ENCODE measurements at places on chromosomes 12 and 14.
A peak's percentile ranks its signal among the peaks of the same experiment; 100 is the strongest.

DNA sequence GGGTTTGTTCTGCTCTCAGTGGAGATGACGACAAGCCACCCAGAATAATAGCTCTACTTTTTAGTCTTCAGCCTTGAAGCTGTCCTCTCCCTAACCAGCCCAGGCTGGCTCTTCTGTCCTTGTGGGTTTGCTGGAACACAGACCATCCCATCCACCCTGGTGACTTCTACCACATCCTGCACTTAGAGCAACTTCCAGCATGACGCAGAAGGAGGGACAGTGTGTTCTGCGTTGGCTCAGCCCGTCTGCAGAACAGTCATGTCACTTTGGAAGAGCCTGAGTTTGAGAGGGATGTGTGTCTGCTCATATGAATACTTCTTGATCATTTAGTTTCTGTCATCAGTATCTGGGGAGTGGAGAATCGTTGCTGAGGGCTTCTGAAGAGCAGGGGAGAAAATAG is 198.0 kb downstream of the CACNA1C start:
- DNase-seq = no peak

DNA sequence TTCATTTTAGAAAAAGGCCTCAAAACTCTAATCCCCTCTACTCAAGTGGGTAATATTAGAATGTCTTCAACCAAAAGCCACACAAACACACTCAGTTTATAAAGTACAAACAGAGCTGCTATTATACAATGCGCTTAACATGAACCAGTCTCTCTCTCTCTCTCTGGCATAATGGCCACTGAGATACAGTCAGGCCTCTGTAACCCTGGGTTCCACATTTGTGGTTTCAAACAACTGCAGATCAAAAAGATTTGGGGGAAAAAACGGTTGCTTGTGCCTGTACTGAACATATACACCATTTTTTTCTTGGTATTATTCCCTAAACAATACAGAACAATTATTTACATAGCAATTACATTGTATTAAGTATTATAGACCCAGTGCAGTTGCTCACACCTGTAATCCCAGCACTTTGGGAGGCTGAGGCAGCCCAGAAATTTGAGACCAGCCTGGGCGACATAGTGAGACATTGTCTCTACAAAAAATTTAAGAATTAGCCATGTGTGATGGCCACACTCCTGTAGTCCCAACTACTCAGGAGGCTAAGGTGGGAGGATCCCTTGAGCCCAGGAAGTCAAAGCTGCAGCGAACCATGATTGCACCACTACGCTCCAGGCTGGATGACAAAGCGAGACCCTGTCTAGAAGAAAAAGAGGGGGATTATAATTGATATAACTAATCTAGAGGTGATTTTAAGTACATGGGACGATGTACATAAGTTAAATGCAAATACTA is 5.6 kb downstream of the SLC11A2 start:
- no peak for DNase-seq

DNA sequence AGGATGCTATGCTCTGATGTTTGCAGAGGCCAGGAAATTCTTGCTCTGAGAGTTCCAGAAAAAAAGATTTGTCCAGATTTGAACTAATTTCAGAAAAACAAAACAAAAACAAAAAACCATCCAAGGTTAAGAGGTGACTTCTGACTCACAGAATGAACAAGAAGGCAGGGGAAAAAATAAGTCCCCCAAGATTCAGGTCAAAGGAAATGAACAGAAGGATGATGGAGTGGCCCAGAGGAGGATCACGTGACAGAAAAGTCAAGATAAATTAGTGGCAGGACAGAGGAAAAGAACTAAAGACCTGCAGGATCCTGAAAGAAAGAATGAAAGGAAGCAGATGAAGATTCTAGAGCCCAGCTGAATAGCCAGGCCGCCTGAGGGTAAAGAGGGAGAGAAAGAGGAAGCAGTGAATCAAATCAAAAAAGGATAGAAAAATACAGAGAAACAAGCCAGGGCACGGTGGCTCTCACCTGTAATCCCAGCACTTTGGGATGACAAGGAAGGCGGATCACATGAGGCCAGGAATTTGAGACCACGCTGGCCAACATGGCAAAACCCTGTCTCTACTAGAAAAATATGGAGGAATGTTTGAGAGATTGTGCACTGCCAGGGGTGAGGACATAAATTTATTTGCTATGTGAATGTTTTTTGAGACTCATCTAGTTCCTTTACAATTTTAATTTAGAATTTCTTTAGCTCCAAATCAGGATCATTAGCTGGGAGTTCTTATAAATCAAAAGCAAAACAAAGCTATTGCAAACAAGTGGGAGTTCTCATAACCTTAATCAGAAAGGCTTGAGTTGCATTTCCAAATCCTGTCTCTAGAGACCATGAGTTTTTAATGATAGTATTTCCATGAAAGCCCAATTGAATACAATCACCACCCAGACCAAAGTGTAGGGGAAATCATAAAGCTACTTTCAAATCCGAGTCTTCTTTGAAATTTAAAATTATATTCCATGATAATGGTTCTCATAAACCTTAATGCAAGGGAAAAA is 217.1 kb upstream of the PLEKHG7 start:
- DNase-seq = no peak

DNA sequence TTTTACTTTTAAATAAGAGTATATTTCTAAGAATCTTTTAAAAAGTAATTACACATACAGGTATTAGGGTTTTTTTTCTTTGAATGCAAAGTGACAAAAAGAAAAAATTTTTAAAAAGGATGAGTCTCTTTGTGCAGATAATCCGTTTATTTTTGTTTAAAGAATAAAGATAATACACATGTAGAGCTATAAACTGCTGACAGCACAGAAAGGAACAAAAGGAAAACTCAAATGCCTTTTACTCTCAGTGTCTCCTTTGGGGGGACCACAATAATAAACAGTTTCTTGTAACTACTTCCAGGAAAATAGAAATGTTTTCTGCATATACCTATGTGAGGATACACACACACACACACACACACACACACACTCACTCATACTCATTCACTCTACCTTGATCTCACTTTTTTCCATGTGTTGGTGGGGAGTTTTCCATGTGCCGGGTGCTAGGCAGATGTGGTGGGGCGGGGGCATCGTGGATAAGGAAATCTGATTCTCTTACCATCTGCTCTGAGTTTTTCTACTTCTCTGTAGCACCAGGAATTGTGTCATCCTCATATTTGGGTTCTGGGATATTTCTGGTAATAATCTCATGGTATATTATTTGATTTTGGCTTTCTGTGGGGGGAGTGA is 58.1 kb downstream of the KCTD10 start:
- DNase-seq = no peak

DNA sequence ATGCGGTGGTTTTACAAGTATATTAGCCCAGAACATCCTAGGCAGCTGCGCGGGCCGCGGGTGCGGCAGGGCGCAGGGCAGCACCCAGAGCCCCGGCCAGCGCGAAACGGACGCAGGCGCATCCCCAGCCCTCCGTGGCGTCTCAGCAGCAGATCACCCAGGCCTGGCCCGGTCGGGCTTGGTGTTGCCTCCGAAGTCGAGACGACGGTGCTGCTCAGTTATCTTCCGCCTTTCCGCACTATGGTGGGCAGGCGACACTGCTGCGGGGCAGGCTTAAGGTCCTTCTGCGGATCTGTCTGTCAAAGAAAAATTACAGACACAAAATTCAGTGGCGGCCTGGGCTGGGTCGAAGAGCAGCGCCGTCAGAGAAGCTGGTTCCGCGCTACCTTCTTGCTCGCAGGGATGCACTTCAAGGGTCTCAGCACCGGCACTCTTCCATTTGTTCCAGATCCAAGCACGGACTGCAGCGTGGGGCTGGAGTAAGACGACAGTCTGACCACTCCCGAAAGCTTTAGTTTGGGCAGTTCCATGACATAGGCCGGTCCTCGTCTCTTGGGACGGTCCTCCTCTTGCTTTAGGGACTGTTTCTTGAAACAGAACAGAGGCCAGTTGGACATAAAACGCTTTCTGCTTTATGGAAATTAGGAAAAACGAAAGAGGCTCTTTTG is 75.8 kb downstream of the MOK start:
- DNase-seq = no peak

DNA sequence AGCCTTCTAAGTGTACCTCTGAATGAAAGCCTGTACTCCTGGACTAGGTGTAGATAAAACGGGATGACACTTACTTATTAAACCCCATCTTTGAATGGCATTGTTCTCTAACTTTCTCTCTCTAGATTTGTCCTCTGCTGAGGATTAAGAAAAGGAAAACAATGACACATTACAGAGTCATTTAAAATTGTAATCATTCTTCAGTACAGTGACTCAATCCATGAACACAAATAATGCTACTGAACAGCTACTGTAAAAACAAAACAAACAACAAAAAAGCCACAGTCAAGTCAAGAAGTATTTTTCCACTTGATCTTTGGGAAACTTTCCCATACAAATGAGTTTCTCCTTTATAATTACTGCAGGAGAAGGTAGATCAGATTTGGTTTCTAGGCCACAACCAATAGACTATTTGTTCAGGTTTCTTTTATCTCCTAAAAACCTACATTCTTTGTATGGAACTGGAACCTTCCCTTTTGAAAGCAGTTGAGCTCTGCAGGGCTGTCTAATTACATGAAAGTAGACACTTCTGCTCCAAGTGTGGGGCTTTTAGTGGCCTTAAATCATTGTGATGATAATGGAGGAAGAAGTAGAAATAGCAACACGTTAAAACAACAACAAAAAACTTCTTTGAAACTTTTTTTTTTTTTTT is 219.1 kb downstream of the ESR2 start:
- DNase-seq = peak; percentile 3

GRCh38 chr14:34025325-34026017 is 74.6 kb upstream of the EGLN3 start:
- no peak for DNase-seq

- no peak for DNase-seq
Observed at GRCh38 chr12:23686095-23686494, 263.4 kb downstream of the SOX5 start.

- DNase-seq = no peak
Observed at GRCh38 chr14:96206461-96206860, 1.8 kb downstream of the BDKRB2 start.

GRCh38 chr12:63930971-63931370 is 86.5 kb downstream of the SRGAP1 start:
- DNase-seq = no peak

DNA sequence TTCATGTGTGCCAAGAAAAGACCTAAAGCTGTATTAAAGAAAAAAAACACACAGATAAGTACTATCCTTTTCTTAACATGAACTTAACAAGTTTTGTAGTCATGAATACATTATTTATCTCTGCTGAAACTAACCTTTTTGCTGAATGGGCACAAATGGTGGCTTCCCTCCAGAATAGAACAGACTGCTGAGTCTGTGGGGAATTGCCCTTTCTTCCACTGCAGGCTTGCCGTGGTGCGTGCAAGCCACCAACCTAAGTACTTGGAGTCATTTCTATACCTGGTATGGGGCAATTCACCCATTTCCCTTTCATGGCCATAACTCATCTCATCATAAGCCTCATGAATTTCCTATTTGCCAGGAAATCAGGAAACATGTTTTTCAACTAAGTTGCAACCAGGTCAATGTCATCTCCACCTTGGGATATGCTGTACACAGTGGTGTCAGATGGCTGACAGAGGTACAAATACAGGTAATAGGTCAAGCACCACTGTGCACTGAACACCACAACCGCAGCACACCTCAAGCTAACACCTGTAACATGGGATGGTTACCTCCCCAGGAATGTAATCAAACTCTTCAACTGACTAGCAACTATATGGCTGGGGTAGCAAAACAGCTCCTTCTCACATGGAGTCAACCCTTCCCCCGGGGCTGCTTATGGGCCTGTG is 49.9 kb downstream of the CATSPERB start:
- no peak for DNase-seq

DNA sequence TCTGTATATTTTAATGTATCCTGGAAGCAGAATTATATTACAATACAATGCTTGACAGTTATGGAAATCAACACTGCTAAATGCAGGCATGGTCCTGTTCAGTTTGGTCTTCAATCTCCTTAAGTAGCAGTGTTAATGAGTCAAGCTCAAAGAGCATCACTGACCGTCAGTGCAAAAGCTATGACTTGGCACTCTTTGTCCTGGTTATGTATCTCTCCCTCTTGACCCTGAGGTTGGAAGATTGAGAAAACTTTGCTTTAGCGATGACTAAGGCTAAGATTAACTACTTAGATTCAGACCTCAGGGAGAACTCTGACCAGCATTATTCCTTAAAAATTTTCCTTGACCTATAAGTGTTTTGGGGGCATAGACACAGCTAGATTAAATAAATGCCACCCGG is 10.9 kb downstream of the CLEC7A start:
- no peak for DNase-seq

DNA sequence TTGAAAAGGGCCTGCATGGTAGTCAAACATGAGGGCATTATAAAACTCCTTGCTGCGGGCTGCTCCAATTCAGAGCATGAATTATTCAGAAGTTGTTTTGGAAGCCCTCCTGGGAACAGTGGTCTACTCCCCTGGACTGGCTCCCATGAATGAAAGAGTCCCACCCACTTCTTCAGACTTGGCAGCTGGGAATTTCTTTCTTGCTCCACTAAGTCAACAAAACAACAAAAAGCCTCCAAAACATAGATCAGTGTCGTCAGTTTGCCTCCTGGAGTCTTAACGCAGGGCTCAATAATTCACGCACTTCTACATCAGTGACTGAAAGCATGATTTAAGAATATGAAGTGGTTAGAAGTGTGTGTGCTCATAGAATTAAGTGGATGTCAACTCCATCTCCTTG is 37.9 kb downstream of the AKAP6 start:
- no peak for DNase-seq
